Stimulated activated CD4-positive, alpha-beta T cell treated with anti-CD3 and anti-CD28 coated beads, Interleukin-1b, Interleukin-23, amount 100 ng/mL, for 4 hours (primary cell): ENCODE measurements at places on chromosomes 5 and 9.

GRCh38 chr9:37836386-37836785, 35.8 kb downstream of the DCAF10 start:
- DNase-seq, result no peak

DNA sequence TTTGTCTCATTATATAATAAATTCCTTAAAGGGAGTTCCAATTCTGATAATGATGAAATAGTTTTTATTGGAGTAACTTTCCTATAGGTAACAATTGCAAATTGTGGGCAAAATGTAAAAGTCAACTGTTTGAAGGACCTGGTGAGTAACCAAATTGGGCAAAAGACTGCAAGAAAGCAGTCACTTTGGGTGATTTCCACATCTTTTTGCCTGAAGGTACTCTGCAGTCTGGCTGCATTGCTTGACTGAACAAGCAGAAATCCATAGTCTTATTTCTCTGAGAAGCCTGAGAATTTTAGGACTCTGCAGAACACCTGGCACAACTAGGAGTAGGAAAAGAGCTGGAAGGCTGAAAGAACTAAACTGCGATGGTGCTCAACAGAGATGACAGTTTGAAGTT, 114.9 kb downstream of the HOMER1 start:
- DNase-seq, result no peak

DNA sequence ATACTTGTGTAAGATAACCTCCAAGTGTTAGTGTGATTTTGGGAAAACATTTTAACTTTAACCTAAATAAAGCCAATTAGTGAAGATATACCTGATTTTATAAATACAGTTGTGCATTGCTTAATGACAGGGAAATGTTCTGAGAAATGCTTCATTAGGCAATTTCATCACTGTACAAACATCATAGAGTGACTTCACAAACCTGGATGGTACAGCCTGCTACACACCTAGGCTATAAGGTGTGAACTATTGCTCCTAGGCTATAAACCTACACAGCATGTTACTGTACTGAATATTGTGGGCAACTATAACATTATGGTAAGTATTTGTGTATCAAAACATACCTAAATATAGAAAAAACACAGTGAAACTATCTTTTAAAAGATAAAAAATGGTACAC, 166.8 kb upstream of the TARS1 start:
- DNase-seq, result no peak

- DNase-seq, result no peak
Measured at GRCh38 chr9:27408001-27408400, 111.1 kb upstream of the EQTN start.

GRCh38 chr5:67214707-67215447, 18.3 kb upstream of the CD180 start:
- no peak for DNase-seq

GRCh38 chr5:33692980-33693379, 198.8 kb downstream of the ADAMTS12 start:
- no peak for DNase-seq

DNA sequence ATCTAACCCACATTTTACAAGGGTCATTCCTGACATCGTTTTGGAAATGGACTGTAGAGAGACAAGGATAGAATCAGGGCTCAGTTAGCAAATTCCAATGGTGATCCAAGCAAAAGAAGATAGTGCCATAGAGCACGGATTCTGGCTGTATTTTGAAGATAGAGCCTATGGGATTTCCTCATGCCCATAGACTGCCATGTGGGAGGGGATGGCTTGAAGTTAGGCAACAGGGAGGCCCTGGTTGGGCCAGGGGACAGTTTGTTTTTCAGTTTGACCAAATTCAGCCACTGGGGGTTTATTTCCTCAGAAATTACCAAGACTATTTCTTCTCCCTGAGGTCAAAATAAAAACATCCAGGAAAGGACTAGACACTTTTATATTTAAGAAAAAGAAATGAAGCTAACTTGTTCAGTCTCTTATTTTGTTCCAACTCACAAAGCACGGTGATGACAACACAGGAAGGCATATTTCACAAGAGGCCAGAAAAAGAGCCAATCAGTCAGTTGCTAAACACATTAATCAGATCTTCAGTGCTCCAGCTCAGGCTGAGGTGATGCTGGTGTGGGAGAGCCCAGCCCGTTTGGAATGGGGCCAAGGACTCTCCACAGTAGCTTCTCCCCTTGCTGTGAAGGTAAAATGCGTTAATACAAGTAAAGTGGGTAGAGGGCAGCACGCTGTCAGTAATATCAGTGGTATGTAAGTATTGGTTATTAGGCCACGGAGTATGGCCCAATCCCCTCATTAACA, 4.4 kb upstream of the DCTN4 start:
- no peak for DNase-seq

GRCh38 chr5:76477061-76477460, 74.0 kb downstream of the IQGAP2 start:
- DNase-seq, result no peak

GRCh38 chr5:54672871-54673270, 155.3 kb downstream of the SNX18 start:
- DNase-seq, result no peak

- no peak for DNase-seq
Measured at GRCh38 chr9:72790989-72791388, 161.9 kb downstream of the ALDH1A1 start.
